H4 (cell line): ENCODE measurements at places on chromosomes 2 and 18. TPM values are rescaled to one million over a fixed set of nuclear protein-coding genes. Genes with fewer than 3 reads are reported as not detected.

GRCh38 chr2:2662037-2662846 is 331.2 kb upstream of the MYT1L start:
- no peak for DNase-seq

- no peak for DNase-seq
Observed at GRCh38 chr2:70795164-70795995, 4.9 kb upstream of the FIGLA start.

DNA sequence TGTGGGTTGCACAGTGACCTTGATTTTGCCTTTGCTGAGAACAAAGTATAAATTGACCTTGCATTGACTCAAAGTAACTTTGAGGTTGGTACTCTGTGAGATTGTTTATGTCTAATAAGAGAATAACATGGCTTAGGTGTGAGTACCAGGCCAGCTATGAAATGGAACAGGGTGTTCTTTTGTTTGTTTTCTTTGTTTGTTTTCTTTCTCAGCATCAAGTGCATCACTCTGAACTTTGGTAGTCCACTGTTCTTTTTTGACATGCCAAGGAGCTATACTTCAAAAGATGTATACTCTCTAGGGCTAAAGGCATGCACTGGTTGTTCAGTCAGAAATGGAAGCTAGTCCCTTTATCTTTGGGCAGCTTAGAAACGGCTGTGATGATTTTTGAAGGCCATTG is 5.1 kb downstream of the ABCB11 start:
- DNase-seq = no peak

GRCh38 chr2:239255628-239256349 is 145.0 kb downstream of the HDAC4 start:
- no peak for DNase-seq

- DNase-seq = no peak
Observed at GRCh38 chr2:154709215-154709614, 10.7 kb downstream of the KCNJ3 start.

DNA sequence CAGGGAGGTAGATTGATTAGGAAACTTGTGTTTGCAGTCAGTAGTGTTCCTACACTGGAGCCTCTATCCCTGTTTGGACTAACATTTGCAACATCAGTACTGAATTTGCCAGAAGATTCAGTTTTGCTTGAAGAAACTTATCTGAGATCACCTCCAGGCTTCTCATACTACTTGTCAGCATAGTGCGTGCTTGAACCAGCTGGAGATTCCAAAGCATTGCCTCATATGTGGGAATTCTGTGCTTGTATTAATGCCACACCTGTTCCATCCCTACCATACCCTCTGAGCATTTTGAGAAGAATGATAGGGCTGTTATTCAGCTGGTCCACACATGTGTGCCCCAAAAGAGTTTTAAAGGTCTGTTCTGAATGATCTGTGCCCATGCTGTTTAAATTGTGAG is 148.7 kb downstream of the RAPGEF4 start:
- DNase-seq = no peak

ASAP2 gene
- 10.4 and 13.7 TPM in 2 replicates for total RNA-seq

GAL3ST2 gene
- total RNA-seq = not detected in 2 replicates

CPSF3 gene
- 54.7 and 65.5 TPM in 2 replicates for total RNA-seq
